Caco-2 (cell line): ENCODE measurements at places on chromosomes 11 and 22.

DNA sequence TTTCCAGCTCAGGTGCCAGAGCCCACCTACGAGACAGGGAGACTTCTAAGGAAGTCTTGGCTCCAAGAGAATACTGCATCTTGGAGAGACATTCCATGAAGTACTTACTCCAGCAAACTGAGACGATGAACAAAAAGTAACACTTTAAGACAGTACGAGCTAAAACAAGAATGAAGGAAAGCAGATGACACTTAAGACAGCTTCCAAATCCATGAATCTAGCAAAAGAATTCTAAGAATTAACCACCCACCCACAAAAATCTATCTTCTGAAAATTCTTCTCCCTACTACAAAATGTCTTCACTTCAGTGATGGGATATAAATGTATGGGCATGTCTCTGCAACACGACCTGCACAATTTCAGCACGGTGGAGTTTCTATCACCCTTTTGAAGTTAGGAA lies 132.9 kb downstream of the C11orf58 start:
- no peak for DNase-seq

DNA sequence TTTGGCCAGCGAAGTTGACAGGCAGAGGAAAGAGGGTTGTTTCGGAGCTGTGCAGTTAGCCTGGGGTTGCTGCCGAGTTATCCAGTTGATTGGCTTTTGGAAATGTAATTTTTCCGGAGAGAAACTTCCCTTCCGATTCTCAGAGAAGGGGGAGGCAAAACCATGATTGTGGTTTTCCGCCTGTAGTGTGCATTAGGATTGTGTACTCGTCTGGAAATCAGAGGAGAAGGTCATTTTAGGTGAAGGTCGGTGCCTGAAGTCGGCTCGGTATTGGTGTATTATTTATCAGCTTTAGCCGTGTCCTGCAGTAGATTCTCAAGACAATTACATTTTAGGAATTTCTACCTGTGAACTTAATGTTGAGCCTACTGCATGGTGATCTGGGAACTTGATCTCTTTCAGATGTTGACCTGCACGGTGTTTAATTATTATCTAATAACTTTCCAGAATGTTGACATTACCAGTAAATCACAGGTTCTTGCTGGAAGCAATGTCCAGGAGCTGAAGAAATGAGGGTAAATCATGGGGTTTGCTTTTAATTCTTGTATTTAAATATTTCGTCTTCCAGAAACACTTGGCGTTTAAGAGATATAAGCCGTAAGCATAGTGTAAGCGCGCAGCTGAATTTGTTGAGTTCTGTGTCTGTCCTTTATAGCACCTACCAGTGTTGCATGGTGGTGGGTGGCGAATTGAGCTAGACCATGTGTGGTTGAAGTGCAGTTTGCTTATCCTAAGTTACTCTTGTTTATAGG lies 1.3 kb downstream of the ARHGEF12 start:
- no peak for DNase-seq

- DNase-seq = no peak
Observed at GRCh38 chr11:126341760-126342161, 13.7 kb upstream of the ST3GAL4 start.

GRCh38 chr11:109856928-109857327 lies 236.3 kb upstream of the ZC3H12C start:
- DNase-seq = no peak

DNA sequence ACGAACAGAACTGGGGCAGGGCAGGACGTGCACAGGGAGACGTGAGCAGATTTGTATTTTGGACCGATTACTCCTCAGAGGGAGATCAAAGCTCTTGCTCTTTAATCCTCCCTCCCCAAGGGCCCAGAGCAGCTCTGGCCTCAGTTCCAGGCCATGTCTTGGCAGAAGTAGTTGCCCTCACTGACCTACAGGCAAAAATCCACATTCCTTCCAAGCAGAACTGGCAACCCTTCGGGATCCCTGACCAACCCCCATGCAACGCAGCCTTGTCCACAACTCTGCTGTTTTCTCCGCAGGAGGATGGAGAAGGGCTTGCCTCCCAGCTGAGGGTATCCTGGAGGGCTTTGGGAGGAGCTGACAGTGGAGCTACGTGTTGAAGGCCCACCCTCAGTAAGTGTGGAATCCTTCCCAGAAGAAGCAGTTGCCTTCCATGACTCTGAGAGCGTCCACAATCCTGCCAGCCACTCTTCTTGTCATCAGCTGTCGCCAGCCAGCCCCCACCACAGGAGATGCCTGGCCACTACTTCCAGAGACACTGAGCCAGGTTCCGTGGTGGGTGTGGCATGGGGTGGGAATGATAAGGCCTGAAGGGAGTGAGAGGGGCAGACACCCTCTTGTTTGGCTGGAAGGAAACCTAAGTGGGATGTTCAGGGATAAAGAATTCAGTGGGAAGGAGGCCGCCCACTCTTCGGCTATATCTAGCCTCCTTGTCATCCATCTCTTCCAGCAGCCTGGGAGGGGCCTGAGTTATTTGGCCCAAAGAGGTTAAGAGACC lies 68.1 kb downstream of the PDE2A start:
- no peak for DNase-seq

DNA sequence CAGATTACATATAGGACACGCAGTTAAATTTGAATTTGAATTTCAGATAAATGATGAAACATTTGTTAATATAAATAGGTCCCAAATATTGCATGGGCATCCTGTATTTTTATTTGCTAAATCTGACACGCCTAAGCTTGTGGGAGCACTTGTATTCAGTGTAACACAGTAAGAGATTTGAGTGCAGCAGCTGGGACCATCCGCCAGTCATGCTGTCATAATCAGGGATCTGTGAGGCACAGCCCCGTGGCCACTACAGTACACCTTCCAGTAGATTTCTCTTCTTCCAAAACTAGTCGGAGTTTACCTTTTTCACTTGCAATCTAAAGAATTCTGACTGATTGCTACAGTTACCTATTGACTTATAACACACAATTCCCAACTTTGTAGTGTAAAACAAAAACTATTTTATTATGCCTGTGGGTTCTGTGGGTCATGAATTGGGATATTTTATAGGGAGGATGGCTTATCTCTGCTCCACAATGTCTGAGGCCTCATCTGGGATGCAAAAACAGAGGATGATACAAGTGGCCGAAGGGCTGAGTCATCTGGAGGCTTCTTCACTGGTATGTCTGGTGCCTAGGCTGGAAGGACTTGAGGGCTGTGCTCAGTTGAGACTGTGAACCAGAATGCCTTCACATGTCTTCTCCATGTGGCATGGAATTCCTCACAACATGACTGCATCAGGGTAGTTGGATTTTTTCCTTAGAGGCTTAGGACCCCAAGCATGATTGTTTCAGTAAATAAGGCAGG lies 74.1 kb downstream of the PRSS23 start:
- DNase-seq = no peak

- no peak for DNase-seq
Observed at GRCh38 chr22:19688301-19689290, 25.7 kb upstream of the SEPTIN5 start.

DNA sequence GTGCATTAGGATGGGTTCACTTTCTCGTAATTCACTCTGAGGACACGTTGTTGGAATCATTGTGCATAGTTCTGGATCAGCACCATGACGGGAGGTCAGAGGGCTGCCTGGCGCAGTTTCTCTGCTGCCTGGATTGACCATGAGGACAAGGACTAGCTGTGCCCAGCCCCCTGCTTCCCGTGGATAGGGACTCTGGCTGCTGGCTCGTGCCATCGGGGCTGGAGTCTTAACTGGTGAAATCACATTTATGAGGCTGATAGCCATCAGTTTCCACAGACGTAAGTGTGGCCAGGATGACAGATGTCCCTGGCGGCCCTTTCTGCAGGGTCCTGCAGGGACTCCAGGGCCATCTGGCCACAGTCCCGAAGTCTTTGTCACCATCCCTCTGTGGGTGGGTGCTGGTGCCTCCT lies 24.1 kb upstream of the GRAMD4 start:
- DNase-seq = no peak

DNA sequence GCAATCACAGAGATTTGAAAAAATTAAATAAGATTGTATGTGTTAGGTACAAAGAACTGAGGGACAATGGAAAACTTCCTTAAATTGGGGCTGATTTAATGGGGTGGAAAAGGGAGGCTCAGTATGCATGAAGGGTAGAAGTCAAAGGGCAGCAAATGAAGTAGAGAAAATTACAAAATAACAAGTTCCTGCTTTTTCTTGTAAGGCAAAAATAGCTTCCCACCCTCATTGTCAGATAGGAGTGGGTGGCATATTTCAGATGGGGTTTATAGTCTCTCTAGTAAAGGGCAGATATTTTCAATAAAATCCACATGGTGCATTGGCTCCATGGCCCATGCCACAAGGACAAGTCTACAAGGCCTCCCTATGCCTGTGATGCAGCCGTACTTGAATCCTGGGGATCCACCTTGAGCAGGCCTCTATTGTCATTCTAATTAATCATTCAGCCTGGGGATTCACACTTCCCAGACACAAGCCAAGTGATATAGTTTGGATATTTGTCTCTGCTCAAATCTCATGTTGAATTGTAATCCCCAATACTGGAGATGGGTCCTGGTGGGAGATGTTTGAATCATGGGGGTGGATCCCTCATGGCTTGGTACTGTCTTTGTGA lies 36.7 kb upstream of the SESN3 start:
- no peak for DNase-seq

DNA sequence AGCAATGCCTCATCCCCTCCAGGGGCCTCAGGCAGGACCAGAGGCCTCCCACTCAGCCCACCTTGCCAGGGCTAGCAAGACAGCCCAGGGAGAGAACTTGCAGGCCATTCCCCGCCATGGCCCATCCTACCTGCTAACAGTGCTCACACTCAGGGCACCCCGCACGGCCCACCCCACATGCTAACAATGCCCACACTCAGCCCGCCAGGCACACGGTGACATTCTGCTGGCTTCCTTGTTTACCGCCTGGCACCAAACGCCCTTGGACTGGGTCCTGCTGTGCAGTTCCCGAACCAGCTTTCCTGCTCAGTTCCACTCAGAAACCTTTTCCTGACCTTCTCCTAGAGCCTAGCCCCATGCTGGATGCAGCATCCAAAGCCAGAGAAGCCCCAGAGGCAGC lies 33.5 kb upstream of the FADD start:
- DNase-seq = no peak

GRCh38 chr11:74412733-74413359 lies 14.6 kb upstream of the PGM2L1 start:
- no peak for DNase-seq

GRCh38 chr11:72237112-72237931 lies 6.7 kb downstream of the PHOX2A start:
- DNase-seq = peak; percentile 45

DNA sequence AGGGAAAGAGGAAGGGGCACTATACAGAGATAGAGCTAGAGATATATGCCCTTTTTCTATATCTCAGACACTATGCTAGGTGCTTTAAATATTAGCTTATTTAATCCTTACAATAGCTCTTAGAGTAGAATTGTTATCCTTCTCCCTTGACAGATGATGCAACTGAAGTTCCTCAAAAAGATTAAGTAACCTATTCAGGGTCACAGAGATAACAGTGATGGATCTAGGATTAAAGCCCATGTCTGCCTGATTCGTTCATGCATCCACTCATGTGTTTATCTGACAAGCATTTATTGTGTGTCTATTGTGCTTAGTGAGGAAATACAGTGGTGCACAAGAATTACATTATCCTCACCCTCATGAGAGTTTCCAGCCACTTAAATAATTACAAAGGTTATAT lies 8.7 kb downstream of the CCDC83 start:
- DNase-seq = peak; percentile 36

DNA sequence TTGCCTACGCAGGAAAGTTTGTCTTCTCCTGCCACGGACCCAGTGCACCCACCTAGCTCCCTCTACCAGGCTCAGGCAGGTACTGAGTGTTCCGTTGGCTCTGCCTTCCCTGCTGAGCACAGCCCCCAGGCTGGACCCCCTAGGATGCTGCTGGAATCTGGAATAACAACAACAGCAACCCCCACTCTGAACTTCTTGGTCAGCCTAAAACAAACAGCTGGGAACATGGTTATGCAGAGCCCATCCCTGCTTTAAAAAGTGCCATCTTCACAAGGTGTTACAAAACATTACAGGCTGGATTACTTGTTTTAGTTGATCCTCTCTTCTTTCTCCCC lies 1.8 kb downstream of the OPCML start:
- no peak for DNase-seq

DNA sequence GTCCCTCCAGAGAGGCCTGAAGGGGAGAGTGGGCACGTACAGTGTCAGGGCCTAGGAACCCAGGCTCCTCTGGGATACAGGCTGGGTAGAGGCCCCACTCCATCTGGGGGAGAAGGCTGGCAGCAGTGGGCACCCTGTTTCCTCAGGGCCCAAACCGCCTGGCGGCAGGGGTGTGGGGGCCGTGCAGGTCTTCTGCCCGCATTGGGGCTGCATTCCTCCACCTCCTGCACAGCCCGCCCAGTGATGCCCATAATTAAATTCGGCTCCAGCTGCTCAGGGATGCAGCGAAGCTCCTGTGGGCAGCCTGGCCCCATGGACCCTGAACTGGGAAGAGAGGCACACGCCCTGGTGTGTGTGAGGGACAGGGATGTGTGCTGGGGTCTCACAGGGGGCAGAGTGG lies 35.4 kb downstream of the KCNQ1OT1 start:
- DNase-seq = no peak

GRCh38 chr22:41975299-41976069 lies 6.2 kb downstream of the SEPTIN3 start:
- DNase-seq = no peak

- no peak for DNase-seq
Observed at GRCh38 chr11:7450836-7451235, 34.5 kb upstream of the OLFML1 start.

GRCh38 chr11:86070142-86071056 lies 1.5 kb upstream of the PICALM start:
- DNase-seq = no peak

- DNase-seq = peak; percentile 80
Observed at GRCh38 chr11:119155733-119156492, 7.1 kb downstream of the ABCG4 start.

DNA sequence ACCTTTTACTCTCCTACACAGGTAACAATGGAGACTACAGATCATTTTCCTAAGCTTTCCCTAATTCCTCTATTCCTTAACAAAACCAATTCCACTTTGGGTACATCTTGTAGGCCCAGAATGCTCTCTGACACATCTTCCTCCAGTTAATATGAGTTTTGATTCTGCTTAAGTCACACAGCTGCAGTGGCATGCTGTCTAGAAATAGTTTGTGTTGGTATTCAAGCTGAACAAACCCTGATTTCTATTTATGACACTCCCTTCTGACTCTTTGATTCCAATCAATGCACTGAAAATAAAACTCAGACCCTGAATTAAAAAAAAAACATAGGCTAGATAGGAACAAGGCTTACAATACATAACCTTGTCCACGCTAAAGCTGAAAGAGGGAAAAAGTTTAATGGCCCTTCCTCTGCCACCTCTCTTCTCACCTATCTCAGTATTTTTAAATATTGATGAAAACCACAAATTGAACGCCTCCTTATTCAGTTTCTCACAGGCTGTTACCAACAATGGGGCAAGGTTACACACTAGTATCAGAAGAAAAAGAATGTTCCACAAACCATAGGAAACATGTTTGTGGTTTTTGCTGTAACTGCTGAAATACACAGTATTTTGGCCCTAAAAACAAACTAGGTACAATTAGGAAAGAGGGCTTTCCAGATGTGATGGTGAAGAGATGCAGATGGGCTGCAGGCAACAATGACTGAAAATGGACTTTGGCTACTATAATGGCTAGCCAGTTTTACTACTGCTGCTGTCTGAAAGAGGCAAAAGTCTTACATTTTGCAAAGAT lies 35.7 kb upstream of the GAB2 start:
- DNase-seq = no peak

- DNase-seq = no peak
Observed at GRCh38 chr11:2684581-2684980, 15.2 kb downstream of the KCNQ1OT1 start.

GRCh38 chr11:67376873-67377808 lies 3.7 kb upstream of the CLCF1 start:
- no peak for DNase-seq
